Right ventricle myocardium superior (tissue), 1 donor: ENCODE measurements at places on chromosomes 7 and 10.
A peak's percentile ranks its signal among the peaks of the same experiment; 100 is the strongest.

DNA sequence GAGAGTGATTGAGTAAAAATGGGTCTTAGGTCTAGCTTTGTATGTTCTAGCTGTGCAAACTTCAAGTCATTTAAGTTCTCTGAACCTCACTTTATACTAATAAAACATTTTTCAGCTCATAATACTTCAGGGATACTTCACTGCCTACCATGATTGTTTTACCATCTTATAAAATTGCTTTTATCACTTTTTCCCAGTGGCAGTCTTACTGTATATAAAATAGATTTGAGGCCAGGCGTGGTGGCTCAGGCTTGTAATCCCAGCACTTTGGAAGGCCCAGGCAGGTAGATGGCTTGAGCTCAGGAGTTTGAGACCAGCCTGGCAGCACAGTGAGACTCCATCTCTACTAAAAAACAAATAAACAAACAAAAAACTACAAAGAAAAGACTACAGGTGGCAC is 17.4 kb downstream of the FGL2 start:
- DNase-seq = no peak

DNA sequence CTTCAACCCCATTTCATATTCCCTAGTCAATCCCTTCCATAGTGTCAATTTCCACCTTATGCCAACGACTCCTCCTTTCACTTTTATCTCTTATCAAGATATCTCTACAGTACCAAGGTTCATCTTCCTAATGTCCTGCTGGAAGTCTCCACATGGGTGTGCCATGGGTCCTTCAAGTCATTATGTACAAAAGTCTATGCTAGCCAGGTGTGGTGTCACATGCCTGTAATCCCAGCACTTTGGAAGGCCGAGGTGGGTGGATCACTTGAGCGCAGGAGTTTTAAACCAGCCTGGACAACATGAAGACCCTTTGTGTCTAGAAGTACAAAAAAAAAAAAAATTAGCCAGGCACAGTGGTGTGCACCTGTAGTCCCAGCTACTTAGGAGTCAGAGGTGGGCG is 47.6 kb downstream of the PRTFDC1 start:
- no peak for DNase-seq

- no peak for DNase-seq
Measured at GRCh38 chr10:96699613-96700012, 20.7 kb downstream of the PIK3AP1 start.

DNA sequence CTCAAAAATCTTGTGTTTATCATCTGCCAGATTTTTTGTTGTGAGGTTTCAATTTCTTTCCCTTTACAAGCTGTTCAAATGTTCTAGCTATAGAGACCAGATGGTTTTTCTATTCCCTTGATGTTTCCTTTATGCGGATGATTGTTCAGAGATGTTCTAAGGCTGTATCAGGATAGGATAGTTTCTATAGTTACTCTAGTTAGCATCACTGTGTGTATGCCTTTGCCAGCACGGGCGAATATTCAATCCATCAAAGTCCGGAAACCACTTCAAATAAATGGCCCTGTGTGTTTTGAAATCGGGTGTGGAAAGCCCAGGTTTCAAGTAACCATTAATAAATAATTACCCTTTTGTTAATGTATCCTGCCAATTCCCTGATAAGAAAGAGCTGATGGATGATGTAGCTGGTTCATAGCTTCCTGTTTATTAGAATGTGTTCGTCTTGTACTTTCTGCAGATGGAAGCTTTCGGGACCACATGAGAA is 149.8 kb upstream of the PRKCQ start:
- DNase-seq = no peak

DNA sequence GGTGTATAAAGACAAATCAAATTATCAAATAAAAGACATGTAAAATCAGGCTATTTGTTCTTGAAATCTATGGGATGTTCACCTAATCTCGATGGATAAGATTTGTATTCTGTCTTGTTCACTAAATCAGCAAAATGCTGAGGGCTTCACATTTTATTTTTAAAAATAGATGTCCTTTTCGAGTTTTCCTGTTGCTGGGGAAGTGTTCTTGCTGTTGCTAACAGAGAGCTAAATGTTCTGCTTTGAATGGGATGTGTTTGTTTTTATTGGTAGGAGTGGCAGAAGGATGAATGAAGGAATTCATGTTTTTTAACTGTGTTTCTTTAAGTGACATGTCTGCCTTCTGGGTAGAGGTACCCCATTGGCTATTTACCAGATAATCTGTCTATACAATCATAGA is 7.3 kb upstream of the SNX13 start:
- DNase-seq = no peak

DNA sequence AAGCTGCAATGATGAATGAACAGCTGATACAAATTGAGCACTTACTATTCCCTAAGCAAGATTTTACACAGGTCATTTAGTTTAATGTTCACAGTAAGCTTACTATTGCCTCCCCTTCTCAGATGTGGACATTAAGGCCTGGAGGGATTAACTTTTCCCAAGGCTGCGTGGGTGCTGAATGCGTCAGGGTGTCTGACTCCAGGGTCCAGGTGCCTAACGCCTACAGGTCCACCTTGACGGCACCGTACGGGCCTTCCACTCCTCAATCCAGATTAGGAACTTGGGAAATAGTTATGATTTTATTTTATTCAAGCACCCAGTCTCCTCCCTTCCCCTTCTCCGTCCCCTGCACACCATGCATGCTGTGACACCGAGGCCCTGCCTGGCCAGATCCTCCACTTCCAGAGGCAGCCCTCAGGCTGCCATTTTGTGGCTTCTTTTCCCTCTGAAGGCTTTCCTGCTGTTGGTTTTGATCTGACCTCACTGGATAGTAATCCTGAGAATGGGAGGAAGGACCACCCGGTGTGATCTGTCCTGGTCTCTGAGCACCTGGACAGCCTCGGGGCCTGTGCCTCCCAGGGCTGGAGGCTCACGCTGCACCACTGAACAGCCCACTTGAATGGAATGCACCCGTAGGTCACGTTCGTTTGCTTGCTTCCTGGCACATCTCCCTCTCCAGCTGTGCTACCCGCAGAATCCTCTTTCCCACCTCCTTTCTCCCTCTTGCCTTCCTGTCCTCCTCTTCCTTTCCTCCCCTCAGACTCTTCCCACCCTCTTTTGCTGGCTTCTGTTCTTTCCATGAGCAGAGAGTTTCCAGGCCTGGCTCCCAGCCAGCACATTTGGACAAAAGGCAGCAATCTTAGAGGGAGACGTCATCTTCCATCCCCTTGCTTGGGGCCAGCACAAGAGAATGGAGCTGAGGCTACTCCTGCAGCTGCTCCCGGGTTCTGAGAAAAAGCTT is 14.4 kb downstream of the DENND2A start:
- peak; percentile 94 for DNase-seq

DNA sequence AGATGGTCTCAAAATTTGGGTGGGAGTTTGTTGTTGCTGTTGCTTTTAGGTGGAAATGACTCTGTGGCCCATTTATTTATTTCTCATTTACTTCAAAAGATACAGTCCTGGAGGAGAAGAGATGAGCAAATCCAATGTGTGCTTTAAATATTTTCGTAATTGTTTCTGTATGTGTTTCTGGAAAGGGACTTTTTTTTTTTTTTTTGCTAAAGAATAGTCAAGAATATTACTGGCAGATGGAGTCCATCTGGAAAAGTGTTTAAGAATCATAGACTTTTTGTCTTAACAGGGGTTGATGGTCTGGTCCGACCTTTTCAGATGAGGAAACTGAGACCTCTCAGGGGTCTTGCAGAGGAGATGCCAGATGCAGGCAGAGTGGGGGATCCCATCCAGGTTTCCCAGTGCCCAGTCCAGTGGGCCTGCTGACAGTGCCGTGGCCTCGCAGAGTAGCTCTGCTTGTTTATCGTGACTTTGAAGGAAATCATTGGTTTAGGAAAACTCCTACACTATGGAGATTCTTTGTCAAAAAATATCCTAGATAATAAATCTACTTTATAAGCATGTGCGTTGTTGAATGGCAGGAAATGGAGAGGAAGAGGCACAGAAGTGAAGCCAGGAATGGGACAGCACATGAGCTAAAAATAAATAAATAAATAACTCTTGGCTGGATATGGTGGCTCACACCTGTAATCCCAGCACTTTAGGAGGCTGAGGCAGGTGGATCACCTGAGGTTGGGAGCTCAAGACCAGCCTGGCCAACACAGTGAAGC is 164.3 kb upstream of the SVIL start:
- no peak for DNase-seq

DNA sequence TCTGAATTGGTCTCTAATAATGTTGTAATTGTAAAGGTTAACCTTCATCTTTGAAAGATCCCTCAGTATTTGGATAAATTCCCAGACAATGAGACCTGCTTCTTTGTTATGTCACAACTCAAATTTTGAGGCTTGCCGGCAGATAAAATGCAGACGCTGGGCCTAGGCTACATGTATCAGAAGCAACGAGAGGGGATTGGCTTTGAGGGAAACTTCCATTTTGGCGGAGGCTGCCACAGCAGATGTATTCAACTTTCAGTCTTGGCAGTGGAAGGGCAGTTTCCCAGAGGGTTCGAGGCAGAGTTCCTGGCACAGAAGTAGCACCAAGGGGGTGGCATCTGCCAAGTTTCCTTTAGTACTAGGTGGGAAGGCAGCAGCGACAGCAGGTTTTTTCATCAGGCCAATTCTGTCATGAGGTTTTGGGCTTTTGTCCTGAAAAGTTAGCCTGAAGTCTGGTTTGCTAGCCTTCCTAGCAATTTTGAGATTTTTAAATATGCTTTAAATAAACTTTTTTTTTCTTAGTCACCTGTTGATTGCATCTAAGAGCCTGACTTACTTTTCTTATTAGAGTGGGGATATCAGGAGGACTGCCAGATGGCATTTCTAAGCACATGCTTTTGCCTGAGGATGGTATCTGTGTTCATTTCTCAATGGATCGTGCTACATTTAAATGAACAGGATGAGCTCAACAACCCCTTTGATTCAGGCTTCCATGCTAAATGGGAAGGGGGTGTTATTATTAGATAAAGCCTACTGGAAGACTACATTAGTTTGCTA is 89.5 kb upstream of the FAM3C start:
- DNase-seq = peak; percentile 43

DNA sequence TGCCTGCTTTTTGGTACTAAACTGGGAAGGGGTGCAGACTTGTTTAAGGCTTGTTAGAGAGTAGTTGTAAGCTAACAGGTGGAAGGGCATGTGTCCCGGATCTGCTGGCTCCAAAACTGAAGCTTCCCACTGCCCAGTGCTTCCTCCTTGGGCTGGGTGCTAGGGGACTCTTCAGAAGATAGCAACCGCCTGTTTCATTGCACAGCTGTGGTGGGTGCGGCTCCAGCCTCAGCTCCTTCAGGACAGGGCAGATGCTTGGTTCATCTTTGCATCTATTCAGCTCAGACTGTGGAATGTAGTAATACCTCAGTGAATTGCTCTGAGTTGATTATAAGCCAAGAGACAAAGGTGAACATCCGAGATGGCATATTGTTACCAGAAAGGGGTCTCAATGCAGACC is 527.1 kb downstream of the TYW1 start:
- DNase-seq = no peak

- DNase-seq = peak; percentile 39
Measured at GRCh38 chr7:2723138-2723850, 35.3 kb downstream of the AMZ1 start.

DNA sequence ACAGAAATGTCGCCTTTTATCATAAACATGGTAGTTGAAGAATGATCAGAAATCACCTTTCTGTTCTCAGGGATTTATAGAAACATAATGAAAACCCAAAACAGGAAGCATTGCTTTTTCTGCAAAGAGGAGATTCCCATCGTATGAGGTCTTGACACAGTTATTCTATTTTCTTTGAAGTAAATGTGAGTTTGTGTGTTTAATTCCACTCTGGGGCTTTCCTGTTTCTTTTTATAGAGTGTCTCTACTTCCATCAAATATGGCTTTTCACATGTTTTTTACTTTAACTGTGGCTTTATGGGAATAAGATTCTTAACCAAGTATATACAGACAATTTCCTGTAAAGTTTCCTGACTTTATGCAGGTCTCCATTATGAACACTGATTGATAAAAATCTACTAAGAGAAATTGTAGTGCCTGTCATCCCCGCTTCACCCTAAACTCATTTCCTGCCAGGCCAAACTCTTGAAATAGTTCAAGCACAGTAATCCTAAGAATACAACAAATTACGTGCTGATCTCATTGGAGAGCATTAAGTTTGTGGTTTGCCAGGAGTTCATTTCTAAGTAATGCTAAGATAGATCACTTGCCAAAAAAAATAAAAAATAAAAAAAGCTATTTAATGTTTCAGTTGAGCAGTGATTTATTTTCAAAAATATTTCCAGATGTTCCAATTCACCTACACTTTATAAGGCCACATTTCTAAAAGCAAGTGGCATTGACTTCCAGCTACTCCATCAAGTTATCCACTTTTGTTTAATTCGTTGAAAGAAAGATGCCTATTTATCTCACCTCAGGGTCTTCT is 52.2 kb upstream of the SEC61G start:
- no peak for DNase-seq

DNA sequence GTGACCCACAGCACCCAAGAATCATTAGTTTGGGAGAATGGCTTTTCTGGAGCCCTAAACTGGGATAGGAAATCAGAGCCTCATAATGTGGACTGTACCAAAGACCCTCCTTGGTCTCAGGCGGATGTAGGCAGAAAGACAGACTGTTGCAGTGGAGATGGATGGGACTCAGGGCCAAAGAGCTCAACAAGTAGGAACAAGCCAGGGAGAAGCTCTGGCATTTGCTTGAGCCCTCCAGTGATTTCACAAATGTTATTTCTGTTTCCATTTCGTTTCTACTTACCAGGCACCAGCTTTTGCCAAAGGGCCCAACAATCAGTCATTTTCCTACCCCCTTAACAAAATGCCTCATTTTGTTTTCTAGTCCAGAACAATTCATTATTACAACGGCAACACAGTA is 762.7 kb downstream of the KCNMA1 start:
- DNase-seq = no peak

- no peak for DNase-seq
Measured at GRCh38 chr7:1150400-1151002, 9.5 kb downstream of the ZFAND2A start.

DNA sequence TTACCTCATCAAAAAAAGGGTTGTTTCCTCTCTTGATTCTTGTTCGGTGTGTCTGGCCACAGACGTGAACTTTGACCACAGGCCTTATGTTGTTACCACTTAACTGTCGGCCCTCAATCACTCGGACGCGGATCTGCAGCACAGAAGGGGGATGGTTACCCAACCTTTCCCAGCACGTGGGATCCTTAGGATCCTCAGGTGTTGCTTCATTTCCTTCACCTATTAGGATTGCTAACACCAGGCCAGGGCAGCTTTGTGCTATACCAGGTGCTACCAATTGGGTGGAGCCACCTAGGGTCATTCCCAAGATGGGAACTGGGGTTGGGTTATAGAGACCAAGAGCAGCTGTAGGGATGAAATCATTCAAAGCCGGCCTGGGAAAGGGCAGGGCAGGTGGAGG is 73.4 kb downstream of the MYOF start:
- DNase-seq = no peak
